ENCODE measurements at places on chromosomes 2 and 18.

DNA sequence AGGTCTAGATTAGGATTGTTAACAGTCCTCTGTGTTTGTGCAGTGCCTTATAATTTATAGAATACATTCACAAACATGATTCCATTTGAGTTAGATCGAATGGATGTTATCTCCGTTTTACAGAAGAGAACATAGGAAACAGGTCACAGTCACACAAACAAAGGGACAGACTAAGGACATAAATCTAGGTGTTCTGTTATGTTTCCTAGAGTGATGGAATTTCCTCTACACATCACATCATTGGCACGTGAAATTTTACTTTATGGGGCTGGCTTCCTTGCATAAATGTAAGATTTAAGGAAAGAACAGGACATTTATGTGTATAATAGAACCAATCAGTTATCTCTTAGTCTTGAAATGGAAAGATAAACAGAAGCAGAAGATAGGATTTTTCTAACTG, 6.4 kb downstream of the TRIM54 start:
- DNase-seq: no peak

DNA sequence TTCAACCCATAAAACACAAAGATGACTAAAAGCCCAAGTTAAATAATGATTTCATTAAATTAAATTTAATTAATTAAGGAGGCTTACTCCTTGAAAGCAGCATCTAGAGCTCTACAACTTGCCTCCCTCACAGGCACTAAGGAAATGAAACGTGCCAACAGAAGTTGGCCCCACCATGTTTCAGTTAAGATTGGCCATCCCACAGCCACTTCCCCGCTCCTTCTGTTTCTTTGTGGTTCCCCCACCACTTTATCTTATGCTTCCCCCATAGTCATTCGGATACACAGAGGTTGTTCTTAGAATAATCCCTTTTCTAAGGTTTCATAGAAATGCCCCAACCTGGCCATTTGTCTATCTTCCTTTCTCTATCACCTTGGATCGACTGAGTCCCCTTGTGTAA, 101.6 kb upstream of the RIOK3 start:
- no peak for DNase-seq

- DNase-seq: no peak
These were observed 13.3 kb downstream of the ATF2 start for GRCh38 chr2:175154661-175155082.

GRCh38 chr2:109162999-109163398, 34.0 kb downstream of the SH3RF3 start:
- DNase-seq: no peak

Data from GM19239 (cell line).